ENCODE measurements at places on chromosomes 6 and 20.
A peak's percentile ranks its signal among the peaks of the same experiment; 100 is the strongest.

DNA sequence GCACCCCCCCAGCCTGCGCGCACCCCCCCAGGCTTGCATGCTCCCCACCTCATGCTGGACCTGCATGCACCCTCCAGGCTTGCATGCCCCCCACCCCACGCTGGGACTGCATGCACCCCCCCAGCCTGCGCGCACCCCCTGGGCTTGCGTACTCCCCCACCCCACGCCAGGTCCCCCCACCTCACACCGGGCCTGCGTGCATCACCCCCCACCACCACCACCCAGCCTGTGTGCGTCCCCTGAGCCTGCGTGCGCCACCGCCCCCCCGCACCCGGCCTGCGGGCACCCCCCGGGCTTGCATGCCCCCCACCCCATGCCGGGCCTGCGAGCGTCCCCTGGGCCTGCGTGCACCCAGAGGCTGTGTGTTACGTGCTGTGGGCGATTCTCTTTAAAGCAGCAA lies 61.0 kb upstream of the SLCO4A1 start:
- DNase-seq = no peak

DNA sequence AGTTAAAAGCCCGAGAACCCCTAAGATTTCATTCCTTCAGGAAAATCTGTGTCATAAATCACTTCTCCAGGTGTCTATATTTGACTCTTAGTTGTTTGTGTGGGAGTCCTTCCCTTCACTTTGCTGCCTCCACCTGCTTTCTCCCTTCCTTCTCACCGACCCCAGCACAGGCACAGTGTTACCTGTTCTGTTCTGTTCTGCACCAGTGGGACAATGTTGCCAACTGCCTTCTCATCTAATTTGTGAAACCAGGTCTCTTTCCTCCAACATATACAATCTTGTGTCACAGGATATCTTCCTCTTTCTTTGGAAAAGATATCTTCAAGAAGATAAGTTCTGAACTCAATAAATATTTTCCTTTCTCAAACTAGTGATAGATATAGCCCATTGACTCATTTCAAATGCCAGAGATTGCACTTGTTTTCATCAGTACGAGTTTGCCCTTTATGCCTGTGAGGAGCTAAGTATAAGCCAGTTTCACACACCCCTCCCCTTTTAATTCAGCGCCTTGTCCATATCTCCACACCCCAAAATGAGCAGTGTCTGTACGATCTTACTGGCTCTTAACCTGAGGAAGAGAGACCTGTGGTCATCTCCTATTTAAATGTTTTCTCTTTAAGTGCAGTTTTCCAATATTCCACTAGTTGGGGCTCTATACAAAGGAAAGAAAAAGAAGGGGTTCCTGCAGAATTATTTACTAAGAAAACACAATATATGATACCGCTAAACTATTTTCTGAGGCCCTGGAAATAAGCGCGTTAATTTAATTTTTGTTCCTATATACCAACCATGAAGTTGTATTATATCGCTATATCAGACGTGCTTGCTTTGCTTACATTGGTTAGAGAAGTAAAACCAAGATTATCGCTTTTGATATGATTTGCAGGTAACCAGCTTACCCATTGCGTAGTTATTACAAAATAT lies 81.6 kb upstream of the PREP start:
- no peak for DNase-seq

DNA sequence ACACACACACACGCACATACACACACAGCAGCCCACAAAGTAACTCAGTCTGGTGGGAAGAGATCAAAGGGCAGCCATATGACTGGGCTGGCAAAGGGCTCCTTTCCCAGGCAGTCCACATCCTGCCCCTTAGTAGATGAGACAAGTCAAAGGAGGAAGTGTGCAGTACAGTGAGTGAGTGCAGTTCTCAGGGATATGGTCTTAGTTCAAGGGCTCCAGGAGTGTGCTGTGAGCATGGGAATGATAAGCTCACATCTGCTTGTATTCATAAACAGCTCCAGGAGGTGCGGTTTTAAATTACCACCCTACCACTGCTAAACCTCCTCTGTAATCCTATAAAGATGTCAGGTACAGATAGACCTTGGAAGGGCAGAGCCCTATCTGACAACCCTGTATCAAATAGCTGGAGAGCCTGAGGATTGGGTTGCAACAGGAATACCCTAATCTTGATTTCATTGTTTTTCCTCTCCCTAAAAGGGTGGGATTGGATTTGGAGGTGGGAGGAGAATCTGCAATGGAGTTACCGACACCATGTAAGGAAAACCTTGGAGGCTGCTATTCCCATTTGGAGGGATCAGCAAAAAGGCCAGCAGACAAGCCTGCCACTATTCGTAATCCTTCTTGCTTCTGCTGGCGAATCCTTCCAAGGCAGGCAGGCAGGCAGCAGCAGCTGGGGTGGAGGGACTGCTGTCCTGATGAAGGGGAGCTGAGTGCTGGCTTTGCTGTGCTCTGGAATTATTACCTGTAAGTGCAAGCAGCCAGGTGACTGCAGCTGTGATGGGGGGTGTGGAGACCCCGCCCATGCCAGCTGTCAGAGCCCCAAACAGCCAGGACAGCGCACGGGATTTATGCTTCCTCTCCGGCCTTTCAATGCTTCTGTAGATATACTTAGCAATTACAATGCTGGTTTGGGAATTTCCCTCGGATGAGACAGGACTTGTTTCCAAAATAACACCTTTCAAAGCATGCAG lies 342.7 kb downstream of the PRL start:
- no peak for DNase-seq

GRCh38 chr6:66198062-66198624 lies 491.1 kb upstream of the EYS start:
- no peak for DNase-seq

- DNase-seq = no peak
Measured at GRCh38 chr20:53681352-53682212, 87.9 kb upstream of the ZNF217 start.

DNA sequence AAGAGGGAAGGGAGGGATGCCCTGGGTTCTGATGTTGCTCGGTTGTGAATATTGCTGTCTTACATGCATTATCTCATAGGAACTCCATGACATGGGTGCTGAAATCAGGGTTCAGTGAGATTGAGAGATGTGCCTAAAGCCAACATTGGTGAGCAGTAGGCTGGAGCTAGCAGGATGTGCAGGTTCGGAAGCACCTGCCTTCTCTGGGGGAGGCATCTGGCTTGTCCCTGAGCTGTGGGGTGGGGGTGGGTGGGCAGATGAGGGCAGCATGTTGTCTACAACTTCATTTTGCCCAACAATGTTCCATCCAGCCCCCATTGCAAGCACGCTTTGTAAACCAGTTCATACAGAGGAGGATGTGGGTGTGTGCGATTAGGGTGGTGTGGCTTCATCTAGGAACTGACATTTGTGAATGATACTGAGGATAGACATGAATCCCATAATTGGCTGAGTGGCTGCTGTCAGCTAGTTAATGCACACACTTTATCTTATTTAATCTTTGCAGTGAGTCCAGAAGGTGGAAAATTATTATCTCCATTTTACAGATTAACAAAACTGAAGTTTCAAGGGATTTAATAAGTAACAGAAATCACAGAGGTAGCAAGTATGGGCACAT lies 119.4 kb downstream of the SYNDIG1 start:
- DNase-seq = no peak

- no peak for DNase-seq
Measured at GRCh38 chr6:43817192-43817591, 47.2 kb downstream of the VEGFA start.

GRCh38 chr6:54266400-54266923 lies 41.8 kb upstream of the TINAG start:
- DNase-seq = no peak

- DNase-seq = no peak
Measured at GRCh38 chr6:19632230-19632629, 204.9 kb upstream of the ID4 start.

DNA sequence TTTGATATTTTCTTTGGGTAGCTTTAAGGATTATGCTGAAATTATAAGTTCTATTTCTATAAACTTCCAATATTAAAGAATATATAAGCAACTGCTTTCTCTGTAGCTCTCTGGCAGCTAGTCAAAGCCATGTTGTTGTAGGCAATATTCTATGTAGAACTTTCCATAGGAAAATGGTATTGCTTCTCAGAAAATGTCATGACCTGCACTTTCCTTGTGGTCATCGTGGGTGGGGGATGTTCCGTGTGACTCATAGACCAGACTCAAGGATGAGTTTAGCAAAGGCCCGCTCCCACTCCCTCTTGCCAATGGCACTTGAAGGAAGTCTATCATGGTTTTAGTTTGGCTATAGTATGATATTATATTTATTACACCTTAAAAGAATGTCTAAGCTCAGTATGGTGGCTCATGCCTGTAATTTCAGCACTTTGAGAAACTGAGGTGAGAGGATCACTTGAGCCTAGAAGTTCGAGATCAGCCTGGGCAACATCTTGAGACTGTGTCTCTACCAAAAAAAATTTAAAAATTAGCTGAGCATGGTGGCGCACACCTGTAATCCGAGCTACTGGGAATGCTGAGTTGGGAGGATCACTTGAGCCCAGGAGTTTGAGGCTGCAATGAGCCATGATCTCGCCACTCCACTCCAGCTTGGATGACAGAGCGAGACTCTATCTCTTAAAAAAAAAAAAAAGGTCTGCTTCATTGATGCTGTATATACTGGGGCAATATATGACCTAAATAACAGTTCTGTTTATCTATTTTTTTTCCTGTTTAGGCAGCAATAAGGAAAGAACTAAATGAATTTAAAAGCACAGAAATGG lies 36.6 kb upstream of the LTV1 start:
- DNase-seq = peak; percentile 57

DNA sequence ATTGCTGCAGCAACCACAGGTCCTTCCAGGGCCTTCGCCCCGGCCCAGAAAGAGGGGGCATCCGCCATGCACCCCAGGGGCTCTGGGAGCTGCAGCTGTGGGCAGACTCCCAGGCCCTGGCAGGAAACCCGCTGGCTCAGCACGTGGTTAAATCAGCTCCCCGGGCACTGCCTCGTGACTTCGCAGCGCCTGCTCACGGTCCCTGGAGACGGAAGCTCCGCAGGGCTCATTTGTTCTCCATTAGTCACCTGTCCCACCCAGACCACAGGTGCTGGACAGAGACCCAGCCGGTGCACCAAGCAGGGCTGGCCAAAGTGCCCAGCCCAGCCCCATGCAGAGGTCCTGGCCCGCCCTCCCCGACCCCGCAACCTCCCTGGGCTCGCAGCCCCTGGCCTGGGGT lies 14.7 kb downstream of the KCNQ2 start:
- no peak for DNase-seq

DNA sequence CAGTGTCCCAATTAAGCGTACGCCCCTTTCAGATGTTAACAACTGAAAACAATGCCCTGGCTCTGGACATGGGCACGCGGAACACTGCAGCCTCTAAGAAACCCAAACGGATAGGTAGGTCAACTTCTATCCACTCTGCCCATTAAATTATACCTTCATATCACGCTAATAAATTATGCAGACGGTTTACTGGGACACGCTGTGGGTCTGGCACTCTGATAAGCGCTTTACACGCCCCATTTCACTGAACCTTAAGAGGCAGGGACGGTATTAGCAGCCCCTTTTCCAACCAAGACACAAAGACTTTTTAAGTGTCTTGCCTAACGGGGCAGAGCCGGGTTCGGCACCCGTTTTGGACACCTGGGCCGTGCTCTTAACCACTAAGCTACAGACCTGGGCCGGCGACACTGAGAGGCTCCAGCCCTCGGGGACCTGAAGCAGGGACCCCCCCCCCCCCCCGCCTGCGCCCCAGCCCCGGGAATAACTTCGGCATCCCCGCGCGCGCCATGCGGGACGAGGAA lies 744 bp downstream of the STAU1 start:
- DNase-seq = no peak

DNA sequence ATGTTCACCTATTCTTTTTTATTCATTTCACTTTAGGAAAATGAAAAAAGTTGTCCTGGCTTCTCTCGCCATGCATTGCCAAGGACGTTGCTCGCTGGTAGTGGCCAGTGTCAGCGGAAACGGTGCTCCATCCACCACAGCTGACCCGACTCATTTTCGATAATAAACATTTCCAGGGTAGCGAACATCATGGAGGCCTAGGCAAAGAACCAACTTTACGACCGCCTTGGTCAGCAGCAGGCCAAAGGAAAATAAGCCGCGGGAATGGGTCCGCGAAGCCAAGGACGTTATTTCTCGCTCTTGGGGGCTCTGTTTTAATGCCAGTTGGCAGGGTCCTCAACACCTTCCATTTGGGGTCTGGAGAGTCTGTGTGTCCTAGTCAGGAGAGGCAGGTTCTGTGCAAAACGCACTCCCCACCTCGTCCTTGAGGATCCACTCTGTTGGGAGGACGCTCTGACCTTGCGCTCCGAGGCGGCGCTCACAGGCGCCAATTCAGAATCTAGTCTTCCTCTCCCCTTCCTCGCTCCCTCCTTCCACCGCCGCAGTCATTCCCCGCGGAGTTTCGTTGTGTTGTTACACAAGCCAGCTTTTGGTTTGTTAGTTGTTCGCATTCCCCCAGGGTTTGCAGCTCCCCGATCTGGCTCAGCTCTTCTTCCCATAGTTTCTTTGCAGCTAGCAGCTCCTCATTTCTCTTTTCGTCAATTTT lies 4.1 kb upstream of the PAX1 start:
- no peak for DNase-seq

DNA sequence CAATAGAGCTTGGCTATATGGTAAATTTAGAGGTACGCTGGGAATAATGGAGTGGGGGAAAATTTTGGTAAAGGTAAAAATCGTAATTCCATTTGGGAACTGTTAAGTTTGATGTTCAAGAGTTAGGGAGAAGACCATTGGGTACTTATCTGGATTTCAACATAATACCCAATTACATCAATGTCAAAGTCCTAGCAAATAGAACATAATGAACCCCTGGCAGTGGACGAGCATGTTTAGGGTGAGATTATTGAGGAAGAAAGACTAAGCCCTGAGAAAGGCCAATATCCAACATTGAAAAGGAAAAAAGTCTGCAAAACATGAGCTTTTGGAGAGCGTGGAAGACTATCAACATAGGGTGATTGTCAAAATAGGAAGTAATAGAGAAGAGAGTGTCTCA lies 106.6 kb downstream of the TSHZ2 start:
- DNase-seq = no peak

DNA sequence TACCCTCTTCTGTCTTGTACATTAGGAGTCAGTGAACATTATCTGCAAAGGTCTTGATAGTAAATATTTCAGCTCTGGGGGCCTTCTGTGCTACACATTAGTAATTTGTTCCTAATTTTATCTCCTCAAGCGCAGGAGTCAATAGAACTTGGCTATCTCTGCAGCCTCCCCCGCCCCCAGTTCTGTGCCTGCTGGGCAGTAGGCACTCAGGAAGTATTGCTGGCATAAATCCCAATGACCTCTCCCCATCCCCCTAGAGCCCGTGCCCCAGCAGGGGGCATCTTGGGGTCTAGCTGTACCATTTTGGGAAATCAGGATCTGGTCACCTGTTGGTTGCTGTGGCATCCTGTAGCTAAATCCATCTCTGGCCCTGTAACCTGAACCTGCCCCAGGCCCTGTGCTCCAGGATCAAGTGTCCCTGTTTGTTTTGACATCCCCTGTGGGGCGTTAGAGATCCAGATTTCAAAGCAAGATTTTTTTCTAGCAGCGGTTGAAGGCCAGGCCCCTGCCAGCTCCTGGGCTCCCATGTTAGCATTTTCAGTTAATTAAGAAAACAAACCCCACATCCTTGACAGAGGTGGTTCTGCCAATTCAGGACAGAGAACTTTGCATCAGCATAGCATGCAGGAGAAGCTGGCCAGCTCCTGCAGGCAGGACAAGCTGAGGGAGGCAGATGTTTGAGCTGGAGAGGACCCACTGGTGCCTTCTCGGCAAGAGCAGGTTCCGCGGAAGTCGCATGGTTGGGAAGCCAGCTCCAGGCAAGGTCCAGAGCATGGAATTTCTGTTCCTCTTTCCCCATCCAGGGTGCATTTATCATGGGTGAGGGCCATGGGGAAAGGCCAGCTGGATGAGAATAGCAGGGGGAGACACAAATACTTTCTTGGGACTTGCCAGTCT lies 32.1 kb downstream of the DAAM2 start:
- no peak for DNase-seq

GRCh38 chr6:13294499-13295069 lies 33.8 kb downstream of the TBC1D7 start:
- DNase-seq = no peak
